Suppressor macrophage treated with lipopolysaccharide for 4 hours (primary cell): ENCODE measurements at places on chromosomes 3 and 15.

DNA sequence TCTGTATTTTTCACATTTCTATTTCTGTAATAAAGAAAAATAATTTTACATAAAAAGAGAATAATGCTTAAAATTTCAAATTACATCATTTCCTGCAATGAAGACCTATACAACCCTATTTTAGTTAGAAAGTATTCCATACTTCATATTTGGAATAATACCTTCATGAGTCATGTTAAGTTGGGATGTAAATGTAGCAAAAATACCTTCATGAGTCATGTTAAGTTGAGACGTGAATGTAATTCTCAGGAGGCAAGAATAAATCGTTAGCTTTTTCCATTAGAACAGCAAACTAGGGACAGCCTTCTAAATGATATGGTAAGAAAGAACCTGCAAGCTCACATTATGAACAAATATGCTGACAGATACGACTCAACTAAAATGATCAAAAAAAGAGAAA is 91.9 kb downstream of the NAALADL2 start:
- DNase-seq: no peak

DNA sequence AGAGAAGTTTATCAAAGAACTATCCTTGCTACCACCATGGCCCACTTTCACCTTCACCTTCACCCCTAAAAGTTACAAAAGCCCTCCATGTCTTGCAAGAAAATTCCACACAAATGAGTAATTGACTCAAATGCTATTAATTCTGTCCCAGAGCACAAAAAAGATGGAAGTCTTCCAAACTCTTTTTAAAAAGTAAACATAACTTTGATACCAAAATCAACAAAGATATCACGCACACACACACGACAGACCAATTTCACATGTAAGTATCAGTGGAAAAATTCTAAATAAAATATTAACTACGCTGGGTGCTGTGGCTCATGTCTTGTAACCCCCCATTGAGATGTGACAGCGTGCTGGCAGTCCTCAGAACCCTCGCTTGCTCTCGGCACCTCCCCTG is 1.1 kb upstream of the MCCC1 start:
- no peak for DNase-seq

- no peak for DNase-seq
Observed at GRCh38 chr3:19945969-19946831, 697 bp upstream of the RAB5A start.

DNA sequence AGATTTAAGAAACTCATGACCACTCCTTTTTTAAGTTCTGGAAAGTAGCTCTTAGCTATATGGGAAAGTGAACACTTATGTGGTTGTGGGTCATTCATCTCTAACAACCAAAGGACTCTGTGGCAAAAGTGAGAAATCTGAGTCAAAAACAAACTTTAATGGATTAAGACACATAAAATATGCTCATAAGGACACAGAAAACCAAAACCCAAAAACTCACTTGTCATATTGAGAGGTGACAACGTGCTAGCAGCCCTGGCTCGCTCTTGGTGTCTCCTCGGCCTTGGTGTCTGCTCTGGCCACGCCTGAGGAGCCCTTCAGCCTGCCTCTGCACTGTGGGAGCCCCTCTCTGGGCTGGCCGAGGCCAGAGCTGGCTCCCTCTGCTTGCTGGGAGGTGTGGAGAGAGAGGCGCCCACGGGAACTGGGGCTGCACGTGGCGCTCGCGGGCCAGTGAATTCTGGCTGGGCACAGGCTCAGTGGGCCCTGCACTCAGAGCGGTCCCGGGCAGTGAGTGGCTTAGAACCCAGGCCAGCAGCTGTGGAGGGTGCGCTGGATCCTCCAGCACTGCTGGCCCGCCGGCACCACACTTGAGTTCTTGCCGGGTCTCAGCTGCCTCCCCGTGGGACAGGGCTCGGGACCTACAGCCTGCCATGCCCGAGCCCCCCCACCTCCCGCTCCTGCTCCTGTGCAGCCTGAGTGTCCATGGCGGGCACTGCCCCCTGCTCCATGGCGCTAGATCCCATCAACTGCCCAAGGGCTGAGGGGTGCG is 30.3 kb upstream of the SKIL start:
- no peak for DNase-seq

DNA sequence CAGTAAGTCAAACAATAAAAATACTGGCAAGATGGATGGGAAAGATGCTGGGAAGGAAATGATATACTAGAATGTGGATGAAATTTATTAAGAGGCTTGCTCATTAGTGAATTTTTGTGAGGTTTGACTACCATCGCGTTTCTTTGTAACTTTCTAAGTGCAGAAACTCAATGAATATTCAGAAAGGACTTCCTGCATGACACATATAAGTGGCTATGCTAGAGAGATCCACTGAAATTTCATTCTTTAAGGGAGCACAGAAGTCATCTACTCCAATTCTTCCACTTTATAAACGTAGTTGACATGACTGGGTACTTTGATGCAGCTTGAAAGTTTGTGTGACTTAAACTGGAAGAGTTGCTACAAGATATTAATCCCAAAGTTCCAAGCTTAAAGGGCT is 88.0 kb downstream of the SHQ1 start:
- DNase-seq: no peak

DNA sequence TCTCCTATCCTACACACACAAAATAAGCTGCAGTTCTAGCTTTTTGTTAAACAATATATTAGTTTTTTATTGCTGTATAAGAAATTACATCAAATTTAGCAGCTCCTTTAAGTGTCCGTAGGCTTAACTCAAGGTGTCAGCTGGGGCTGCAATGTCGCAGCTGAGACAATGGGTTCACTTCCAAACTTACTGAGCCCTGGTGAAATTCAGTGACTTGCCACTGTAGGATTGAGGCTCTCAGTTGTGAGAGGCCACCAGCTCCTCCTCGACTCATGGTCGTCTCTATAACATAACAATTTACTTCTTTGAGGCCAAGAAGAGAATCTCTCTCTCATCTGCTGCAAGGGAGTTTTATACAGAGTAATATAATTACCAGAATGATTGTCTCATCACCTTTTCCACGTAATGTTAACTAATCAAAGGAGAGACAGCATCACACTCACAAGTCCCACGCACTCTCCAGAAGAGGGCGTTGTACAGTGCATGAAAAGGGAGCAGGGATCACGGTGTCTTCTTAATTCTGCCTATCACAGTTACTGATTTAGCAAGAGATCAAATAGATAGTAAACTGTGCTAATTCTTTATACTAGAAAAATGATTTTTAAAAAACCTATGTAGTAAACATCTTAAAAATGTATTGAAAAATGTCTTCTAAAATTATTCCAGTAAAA is 735.6 kb upstream of the GBE1 start:
- DNase-seq: no peak

- DNase-seq: no peak
Observed at GRCh38 chr15:79609506-79609905, 177.4 kb downstream of the MINAR1 start.

- peak; percentile 44 for DNase-seq
Observed at GRCh38 chr3:40477666-40478065, 744 bp downstream of the ZNF619 start.

GRCh38 chr3:135366816-135367215 is 571.8 kb downstream of the EPHB1 start:
- no peak for DNase-seq

DNA sequence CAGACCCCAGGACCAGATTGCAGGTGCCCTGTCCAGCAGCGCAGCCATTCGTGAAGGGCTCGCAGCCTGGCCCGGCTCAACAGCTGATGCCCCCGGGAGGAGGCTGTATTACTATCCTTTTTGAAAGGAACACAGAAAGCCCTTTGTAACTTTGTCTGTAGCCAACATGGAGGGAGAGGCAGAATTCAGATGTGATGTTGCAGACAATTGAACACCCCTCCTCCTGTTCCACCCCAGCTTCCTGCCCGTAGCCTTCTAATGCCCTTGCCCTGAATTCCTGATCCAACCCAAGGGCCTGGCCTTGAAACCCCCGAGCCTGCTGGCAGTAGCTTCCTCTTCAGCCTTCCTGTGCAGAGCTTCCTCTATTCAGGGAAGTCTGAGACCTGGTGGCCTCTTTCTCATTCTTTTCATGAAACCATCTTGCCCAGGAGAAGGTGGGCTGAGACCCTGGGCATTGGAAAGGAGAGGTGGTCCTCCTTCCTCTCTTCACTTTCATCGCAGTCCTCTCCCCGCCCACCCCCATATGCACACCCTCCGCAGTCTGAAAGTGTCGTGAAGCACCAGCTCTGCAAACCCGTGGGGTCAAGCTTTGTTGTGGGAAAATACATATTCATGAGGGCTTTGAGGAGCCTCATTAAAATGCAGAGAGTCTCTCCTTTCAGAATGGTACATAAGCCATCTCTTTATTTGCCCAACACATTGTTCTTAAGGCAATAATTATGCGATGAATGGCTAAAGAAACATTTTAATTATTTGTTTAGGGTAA is 109.2 kb downstream of the APBA2 start:
- DNase-seq: peak; percentile 8

- DNase-seq: no peak
Observed at GRCh38 chr3:111076732-111077131, 5.1 kb downstream of the NECTIN3 start.

GRCh38 chr15:44295750-44296431 is 7.4 kb downstream of the GOLM2 start:
- DNase-seq: peak; percentile 42
